ENCODE measurements at places on chromosomes 11 and 22.

- DNase-seq: no peak
Measured at GRCh38 chr11:64268025-64268892, 16.2 kb downstream of the BAD start.

GRCh38 chr11:66268952-66269905 lies 790 bp downstream of the RAB1B start:
- no peak for DNase-seq

- no peak for DNase-seq
Measured at GRCh38 chr11:34972892-34973291, 56.5 kb downstream of the PDHX start.

GRCh38 chr11:116935514-116935913 lies 98.1 kb upstream of the APOA1 start:
- no peak for DNase-seq

DNA sequence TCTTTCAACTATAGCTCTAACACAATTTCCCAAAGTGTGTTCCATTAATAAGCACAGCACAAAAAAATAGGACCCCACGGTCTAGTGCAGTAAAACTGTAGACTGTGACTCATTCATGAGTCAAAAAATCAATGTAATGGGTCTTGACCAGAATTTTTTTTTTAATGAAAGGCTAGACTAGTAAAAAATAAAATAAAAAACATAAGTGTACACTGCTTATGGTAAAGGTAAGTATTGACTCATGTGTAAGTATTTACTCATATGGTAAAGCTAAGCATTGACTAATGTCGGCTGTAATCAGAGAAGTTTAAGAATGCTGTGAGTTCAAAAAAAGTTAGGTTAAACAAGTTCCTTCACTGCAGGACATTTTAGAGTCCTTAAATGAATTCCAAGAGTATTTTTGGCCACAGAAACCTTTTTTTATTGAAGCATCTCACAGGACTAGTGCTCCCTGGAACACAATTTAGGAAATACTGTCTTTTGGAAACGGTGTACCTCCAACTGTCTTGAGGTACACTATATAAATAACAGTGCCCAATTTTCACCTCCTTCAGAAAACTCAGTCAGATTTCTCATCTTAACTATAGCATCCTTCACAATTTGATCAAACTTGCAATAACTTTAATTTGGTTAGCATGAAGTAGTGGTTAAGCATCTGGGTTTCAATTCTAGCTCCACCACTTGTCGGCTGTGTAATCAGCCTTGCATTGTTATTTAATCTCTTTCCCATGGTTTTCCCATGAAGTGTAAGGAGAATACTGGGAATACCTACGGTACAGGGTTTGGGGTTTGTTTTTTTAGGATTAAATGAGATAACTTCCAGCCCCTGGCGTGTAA lies 2.1 kb downstream of the CCDC73 start:
- DNase-seq: no peak

- DNase-seq: no peak
Measured at GRCh38 chr22:46652847-46653331, 32.7 kb downstream of the GRAMD4 start.

- no peak for DNase-seq
Measured at GRCh38 chr11:17901481-17901880, 111.4 kb downstream of the SERGEF start.

DNA sequence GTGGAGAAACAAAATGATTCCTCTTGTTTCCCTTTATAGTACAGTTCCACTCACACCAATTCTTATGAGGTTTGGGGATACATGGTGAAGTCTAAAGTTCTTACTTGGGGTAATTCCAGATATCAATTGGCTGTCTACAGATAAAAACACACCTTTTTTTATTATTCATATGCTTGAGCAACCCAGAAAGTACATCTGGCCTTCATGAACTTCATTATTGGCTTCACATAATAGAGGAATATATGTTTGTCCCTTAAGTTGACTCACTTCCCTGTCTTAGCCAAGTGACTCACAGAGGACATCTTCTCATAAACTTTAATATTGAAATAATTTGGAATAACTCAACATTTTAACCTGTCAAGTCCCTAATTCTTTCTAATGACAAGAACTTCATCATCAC lies 36.3 kb upstream of the SOX6 start:
- DNase-seq: no peak

DNA sequence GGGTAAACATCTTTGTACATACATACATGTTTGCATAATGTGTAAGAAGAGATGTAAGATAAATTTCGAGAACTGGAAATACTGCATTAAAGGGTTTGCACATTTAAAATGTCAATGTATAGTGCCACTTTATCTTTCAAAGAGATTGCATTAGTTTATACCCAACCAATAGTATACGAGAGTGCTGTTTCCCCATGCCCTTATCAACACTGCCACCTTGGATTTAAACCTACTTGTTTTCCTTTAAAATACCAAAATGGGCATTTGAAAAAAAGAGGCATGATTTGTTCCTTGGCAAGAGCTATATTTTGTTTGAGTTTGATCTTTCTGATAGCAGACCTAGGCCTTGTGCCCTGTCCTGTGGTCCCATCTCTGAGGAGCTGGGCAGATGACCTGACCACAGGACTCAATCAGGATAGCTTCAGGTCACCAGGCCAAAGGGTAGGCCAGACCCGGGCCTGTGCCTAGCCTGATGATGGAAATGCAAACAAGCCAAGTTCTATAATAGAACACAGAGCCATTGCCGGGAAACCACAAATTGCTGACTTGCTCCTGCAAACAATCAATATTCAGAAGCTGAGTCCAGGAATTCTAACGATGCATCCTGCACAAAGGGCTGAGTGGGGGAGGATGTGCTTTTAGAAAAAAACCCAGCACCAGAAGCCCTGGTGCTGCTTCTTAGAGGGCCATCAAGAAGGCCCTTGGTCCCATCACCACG lies 16.9 kb upstream of the ALG8 start:
- DNase-seq: no peak

DNA sequence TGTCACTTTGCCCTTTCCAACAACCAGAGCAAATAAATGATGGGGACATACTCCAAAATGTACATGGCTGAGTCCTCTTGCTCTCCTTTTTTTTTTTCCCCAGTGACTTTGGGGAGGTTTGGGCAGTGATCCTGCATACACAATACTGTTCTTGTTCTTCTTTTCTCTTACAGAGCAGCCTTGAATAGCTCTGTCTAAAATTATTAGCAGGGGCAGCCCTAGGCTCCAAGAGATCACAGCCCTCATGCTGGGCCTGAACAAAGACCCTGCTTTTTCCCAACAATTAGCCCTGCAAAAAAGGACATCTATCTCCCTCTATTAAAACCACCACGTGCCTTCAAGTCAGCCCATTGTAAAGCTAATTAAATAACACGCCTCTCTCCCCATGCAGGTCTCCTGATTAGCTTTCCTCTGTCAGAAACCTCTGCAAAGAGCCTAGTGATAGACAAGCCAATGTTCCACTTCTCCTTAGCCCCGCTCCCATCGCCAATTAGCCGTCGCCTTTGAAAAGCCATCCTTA lies 54.7 kb downstream of the ETS1 start:
- peak; percentile 66 for DNase-seq

DNA sequence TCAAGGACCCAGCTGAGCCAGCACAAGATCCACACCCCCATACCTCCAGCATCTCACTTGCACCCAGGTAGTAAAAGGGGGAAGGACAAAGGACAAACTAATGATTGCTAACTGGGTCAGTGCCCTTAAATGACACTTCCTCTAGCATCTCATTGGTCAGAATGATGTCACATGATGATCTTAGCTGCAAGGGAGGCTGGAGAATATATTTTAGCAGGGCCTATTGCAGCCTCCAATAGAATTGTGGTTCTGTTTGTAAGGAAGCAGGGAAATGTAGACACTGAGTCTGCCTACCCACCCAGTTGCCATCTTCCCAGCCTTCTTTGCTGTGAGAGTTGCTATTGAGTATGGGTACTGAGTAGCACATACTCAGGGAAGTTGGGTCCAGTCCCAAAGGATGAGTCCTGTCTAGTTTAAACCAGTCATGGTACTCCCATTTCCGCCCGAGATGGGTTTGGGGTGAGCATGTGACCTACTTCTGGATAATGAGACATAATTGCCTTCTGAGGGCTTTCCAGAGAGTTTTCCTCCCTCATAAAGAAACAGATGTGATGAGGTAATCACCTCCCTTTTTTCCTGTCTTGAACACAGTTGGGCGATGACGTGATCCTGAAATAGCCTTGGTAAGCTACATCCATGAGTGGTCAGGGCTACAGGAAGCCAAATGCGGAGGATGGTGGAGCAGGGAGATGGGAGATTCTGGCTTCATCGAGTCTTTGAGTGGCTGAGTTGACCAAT lies 5.5 kb upstream of the DNAL4 start:
- no peak for DNase-seq

GRCh38 chr22:31308181-31308580 lies 15.9 kb upstream of the PIK3IP1 start:
- DNase-seq: no peak

- DNase-seq: peak; percentile 94
Measured at GRCh38 chr11:27485930-27486773, 13.6 kb upstream of the LGR4 start.

DNA sequence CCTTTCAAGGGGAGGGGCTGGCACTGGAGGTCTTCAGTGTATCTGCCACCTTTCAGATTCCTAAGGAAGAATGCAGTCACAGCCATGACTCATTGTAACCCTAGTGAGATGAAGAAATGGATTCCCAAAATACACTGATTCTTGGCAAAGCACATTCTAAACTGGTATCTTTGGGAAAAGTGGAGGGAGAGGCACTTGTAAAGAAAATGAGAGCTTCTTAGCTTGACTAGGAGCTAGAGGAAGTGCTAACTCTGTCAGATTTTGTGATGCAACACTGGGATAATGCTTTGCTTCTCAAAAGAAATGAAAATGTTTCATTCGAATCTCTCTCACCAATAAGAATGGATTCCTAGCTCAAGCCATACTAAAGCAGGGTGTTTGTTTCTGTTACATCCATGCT lies 14.3 kb downstream of the NRIP3 start:
- DNase-seq: no peak

DNA sequence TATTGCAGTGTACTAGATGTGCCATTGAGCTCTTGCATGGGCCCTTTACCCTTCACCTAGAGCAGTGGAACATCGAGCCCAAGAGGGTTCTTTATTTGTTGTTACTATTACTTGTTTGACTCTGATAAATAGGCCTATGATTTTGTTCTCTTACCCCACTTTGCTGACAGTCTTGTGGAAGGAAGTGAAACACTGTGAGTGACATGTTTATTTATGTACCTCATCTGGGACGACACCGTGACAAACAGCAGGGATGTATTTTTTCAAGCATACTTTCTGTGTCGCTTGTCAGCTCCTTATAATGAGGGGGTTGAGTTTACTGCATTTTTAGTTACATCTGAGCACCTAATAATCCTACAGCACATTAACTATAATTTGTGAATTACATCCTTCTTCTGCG lies 1010.3 kb upstream of the TENM4 start:
- no peak for DNase-seq

GRCh38 chr11:57150454-57150917 lies 31.3 kb upstream of the LRRC55 start:
- no peak for DNase-seq

GRCh38 chr22:45876136-45877035 lies 100.6 kb downstream of the WNT7B start:
- DNase-seq: no peak

GRCh38 chr11:134560566-134561330 lies 148.7 kb upstream of the B3GAT1 start:
- no peak for DNase-seq

DNA sequence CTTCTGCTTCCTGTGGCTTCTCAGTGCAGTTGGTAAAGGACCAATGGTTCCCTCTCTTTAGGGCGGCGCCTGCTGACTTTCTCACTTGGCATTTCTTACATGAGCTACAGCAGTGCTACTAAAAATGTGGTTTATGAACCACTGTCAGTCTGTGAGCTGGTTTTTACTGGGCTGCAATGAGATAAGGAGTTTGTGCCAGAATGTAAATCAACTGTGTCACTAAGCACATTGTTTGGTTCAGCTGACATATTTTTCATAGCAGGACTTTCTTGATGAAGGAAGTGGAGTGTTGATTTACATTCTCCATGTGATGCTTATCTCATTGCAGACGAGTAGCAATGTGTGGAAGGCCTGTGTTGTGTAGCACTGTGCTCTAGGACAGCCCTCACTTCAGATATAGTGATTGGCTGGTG lies 463.3 kb downstream of the SOX6 start:
- no peak for DNase-seq

- no peak for DNase-seq
Measured at GRCh38 chr11:23956586-23956985, 540.3 kb upstream of the LUZP2 start.

- no peak for DNase-seq
Measured at GRCh38 chr22:17334983-17335382, 34.3 kb upstream of the CECR2 start.

- DNase-seq: no peak
Measured at GRCh38 chr11:36566407-36567053, 1.3 kb upstream of the RAG1 start.

GRCh38 chr22:23250056-23250784 lies 69.9 kb downstream of the BCR start:
- no peak for DNase-seq

GRCh38 chr11:12746593-12747097 lies 72.4 kb downstream of the TEAD1 start:
- DNase-seq: peak; percentile 38

- DNase-seq: no peak
Measured at GRCh38 chr11:24900960-24901549, 404.2 kb downstream of the LUZP2 start.

DNA sequence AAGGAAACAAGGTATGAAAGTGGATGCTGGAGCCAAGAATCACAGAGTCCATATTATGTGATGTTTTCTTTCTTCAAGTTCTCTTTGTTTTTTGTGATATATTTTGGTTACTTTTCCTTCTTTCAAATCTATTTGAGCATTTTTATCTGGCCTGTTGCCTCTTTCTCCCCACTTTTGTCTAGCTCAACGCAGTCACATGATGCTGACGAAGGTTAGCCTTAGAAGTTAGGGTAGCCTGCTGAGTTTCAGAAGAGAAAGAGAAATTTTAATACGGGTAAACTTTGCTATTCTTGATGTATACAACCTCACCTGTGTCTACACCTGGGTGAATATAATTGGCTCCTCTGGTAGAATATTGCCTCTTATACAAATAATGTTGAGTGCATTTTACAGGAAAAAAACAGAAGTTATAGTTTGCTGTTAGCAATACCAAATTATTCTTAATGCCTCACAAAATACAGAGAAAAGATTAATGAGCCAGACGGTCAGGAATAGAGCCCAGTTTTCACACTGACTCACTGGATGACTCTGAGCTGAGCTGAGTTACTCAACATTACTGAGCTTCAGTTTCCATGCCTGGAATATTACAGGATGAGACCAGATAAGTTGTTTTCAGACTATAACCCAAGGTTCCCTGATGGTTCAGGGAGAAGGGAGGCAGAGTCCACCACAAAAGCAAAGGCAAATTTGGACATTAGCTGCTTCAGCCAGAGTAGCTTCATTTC lies 161.6 kb upstream of the BDNF start:
- DNase-seq: no peak

GRCh38 chr22:50730941-50731661 lies 6.9 kb upstream of the ACR start:
- DNase-seq: no peak

- DNase-seq: no peak
Measured at GRCh38 chr11:60932605-60933356, 8.5 kb downstream of the TMEM132A start.

- no peak for DNase-seq
Measured at GRCh38 chr11:10181811-10182210, 112.2 kb downstream of the SBF2 start.

All from spinal cord (tissue), 10 donors.